ENCODE measurements at places on chromosomes 2 and 18. TPM values are rescaled to one million over a fixed set of nuclear protein-coding genes. Genes with fewer than 3 reads are reported as not detected.

GRCh38 chr2:208183526-208183925 lies 6.3 kb downstream of the C2orf80 start:
- no peak for DNase-seq

- no peak for DNase-seq
Measured at GRCh38 chr2:27804146-27804545, 32.6 kb downstream of the MRPL33 start.

DNA sequence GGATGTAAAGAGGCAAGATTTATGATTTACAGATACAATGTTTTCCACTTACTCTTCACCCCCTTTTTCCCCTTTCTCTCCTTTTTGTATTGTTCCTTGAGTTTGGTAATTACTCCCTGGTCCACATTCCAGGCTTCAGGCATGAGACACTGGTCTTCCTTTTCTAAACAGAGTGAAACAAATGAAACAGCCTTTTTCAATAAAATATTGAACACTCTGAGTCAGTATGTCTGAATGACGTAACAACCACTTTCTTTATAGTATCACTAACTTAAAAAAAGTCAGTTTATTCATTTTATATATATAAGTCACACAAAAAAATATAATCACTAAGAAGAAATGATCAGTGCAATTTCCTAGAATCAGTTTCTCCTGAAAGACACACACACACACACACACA lies 79.7 kb downstream of the STRN start:
- no peak for DNase-seq

KCNJ13 gene
- not detected for total RNA-seq

GRCh38 chr18:3970929-3971328 lies 484.2 kb downstream of the DLGAP1 start:
- DNase-seq: no peak

GRCh38 chr18:54240629-54241107 lies 16.2 kb upstream of the MBD2 start:
- DNase-seq: no peak

DNA sequence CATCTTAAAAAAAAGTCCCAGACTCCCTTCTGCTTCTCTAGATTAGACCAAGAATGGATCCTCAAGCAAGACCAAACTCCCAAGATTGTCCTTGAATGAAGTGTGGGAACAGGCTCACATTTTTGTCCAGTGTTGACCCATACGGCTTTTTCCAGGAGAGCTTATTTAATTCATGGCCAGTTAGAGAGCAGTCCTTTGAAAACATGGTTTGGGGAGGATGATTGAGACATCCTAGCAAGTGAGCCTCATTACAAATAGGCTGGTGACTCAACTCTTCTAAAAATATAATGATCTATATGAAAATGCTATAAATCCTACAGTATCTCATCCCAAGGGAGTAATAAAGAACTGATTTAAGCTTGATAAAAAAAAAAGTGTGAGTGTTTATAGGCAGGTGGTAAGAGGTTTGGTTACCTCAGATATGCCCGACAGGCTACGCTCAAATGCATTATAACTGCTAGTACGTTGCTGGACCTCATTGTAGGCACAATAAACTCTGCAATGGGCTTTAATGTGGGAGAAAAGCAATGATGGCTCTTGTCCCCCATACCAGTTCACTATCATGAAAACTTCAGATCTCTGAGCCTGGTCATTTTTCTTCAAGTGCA lies 17.0 kb downstream of the ANKRD29 start:
- DNase-seq: no peak

- no peak for DNase-seq
Measured at GRCh38 chr2:113966832-113967231, 76.9 kb downstream of the ACTR3 start.

- DNase-seq: no peak
Measured at GRCh38 chr2:214577769-214578168, 166.9 kb downstream of the VWC2L start.

GRCh38 chr2:54522624-54523281 lies 66.6 kb downstream of the SPTBN1 start:
- DNase-seq: peak; percentile 78

HOXD13 gene
- total RNA-seq: not detected

GRCh38 chr2:20578895-20579825 lies 71.7 kb downstream of the HS1BP3 start:
- no peak for DNase-seq

- no peak for DNase-seq
Measured at GRCh38 chr2:102615620-102616436, 3.5 kb upstream of the SLC9A2 start.

DNA sequence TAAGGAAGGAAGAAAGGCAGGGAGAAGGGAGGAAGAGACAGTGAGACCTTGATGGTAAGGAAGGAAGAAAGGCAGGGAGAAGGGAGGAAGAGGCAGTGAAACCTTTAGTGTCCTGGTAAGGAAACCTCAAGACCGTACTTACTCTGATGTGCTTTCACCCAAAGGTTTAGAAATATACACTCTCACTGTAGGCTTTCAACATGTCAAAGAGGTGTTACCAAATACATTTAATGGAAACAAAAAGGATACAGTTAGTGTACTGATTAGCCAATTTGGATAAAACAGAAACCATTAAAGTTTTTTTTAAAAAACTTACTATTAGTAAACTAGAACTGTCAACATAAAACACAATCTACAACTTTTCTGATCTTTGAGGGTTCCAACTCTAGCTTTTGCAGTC lies 7.1 kb downstream of the FBXO15 start:
- DNase-seq: no peak

- DNase-seq: peak; percentile 39
Measured at GRCh38 chr18:10560452-10561045, 34.7 kb downstream of the NAPG start.

GRCh38 chr2:239883326-239884050 lies 141.7 kb downstream of the NDUFA10 start:
- DNase-seq: no peak

RBKS gene
- 25.3 TPM for total RNA-seq

GRCh38 chr2:133600266-133600928 lies 32.1 kb upstream of the NCKAP5 start:
- no peak for DNase-seq

TXNDC2 gene
- total RNA-seq: not detected

DNA sequence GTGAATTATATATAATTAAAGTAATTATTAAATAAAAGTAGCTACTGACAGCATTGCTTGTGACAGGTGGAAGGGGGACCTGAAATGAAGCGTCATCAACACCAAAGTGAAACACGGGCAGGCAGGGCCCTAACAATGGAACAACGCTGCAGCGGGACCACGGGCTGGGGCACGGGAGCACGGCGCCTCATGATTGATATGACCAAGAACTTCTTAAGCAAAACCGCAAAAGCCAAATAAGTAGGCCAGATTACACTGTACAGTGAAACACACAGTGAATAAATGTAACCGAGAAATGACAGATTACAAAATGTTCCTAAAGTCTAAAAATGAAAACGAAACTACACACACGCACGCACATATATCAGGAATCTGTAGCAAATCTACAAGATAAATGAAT lies 81.4 kb downstream of the SNTG2 start:
- no peak for DNase-seq

DNA sequence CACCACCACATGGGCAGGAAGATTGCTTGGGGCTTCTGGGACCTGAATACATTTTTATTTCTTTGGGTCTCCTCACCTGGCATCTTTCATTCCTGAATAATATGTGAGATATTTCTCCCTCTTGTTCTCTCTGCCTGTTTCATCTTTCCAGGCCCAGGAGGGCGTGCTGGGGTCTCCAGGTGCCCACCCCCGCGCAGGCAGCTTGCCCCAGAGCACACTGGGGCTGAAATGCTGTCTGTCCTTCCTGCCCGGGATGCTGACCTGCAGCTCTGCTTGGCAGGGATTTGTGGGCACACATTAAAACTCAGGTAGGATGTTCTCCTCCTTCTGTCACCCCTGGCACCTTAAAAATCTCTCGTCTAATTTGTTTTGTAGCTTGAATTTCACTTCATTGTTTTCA lies 39.7 kb upstream of the TEX51 start:
- no peak for DNase-seq

DNA sequence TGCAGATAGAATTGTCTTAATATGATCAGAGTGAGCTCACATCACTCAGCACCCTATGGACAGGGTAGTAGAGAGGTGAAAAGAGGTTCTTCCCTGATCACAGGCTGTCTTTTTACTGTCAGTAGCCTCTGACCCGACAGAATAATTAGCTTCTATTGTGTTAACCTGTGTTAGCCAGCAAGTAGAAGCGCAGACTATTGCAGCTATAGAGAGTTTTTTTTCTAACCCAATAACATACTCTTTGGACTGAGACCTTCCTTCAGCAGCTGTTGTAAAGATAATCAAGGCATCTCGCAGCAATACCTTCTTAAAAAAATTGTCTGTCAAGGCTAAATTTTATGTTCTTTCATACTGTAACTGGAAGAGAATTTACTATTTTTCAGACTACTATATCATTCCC lies 670.4 kb downstream of the ADCYAP1 start:
- no peak for DNase-seq

DNA sequence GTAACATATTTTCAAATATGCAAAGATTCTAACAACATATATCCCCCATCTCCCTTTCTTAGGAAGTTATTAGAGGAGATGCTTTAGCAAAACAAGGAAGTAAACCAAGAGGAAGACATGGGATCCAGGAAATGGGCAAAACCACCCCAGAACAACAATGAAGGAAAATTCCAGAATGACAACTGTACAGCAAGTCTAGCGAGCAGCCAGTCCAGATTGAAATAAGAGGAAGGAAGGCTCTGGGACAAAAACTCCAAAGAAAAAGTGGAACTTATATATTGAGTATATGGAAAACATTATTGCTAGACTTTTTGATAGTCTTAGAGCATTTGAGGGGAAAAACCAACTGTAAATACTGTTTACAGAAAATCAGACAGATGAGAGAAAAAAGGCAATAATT lies 2.9 kb upstream of the ARPC2 start:
- no peak for DNase-seq

- DNase-seq: no peak
Measured at GRCh38 chr2:12116228-12116750, 369.9 kb downstream of the LPIN1 start.

POTEJ gene
- not detected for total RNA-seq

GRCh38 chr2:240929364-240930095 lies 23.4 kb downstream of the CROCC2 start:
- DNase-seq: no peak

MYCN gene
- 2.2 TPM for total RNA-seq

DNA sequence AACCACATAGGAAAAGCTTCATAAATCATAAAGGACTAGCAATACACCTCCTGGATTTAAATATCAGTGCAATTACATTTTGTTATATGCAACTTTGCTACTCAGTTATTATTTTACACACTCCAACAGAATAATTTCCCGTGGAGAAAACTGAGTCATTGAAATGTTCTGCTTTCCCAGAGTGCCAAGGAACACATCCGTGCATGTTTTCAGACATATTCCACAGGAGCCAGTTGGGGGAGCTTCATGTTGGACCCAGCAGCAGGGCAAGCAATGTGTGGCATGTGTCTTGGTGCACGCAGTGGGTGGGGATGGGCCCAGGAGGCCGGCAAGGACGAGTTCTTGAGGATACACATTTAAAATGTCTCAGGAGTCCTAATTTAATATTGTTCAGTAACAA lies 14.4 kb upstream of the SMIM21 start:
- DNase-seq: no peak

- no peak for DNase-seq
Measured at GRCh38 chr2:204795156-204795555, 249.9 kb downstream of the PARD3B start.
